Panc1 (cell line): ENCODE measurements at places on chromosomes 5 and 9. TPM values are rescaled to one million over a fixed set of nuclear protein-coding genes. Genes with fewer than 3 reads are reported as not detected.

PCDHB4 gene
- total RNA-seq = 0.26 TPM

CCL28 gene
- 5.8 TPM for total RNA-seq

LECT2 gene
- total RNA-seq = not detected

RIMOC1 gene
- total RNA-seq = 24.5 TPM

ECSCR gene
- not detected for total RNA-seq

DENND1A gene
- 19.7 TPM for total RNA-seq

ABO gene
- 0.10 TPM for total RNA-seq

KIF27 gene
- total RNA-seq = 3.4 TPM

ORM2 gene
- total RNA-seq = 0.77 TPM

IL4 gene
- not detected for total RNA-seq

GRIA1 gene
- total RNA-seq = not detected

FCN2 gene
- total RNA-seq = not detected

EXOSC2 gene
- total RNA-seq = 41.0 TPM

EQTN gene
- not detected for total RNA-seq

KCNMB1 gene
- not detected for total RNA-seq

OR1Q1 gene
- total RNA-seq = not detected

GLT6D1 gene
- total RNA-seq = not detected

DDX4 gene
- total RNA-seq = not detected

SLC34A3 gene
- not detected for total RNA-seq

KLHL3 gene
- 1.9 TPM for total RNA-seq

IFNB1 gene
- not detected for total RNA-seq

BTF3 gene
- total RNA-seq = 647 TPM

FRRS1L gene
- total RNA-seq = 2.3 TPM

STK32A gene
- total RNA-seq = not detected

HTR1A gene
- total RNA-seq = not detected

PARP8 gene
- 20.2 TPM for total RNA-seq

OGN gene
- 0.08 TPM for total RNA-seq

OBP2B gene
- total RNA-seq = not detected

ALAD gene
- total RNA-seq = 8.9 TPM

ZER1 gene
- 16.2 TPM for total RNA-seq

C5orf46 gene
- not detected for total RNA-seq

UBLCP1 gene
- 31.8 TPM for total RNA-seq

SUB1 gene
- 204 TPM for total RNA-seq

PLGRKT gene
- total RNA-seq = 9.3 TPM

CDH6 gene
- total RNA-seq = 0.36 TPM

BTNL3 gene
- not detected for total RNA-seq

NADK2 gene
- total RNA-seq = 22.5 TPM

CARD19 gene
- 63.4 TPM for total RNA-seq

SLC28A3 gene
- total RNA-seq = not detected

PTPN3 gene
- total RNA-seq = 10.4 TPM

PCDHB16 gene
- total RNA-seq = 1.8 TPM

LCN10 gene
- not detected for total RNA-seq
